Stimulated activated CD4-positive, alpha-beta T cell treated with anti-CD3 and anti-CD28 coated beads, Interleukin-1b, Interleukin-23, amount 100 ng/mL, for 48 hours (primary cell): ENCODE measurements at places on chromosomes 3 and 15.

DNA sequence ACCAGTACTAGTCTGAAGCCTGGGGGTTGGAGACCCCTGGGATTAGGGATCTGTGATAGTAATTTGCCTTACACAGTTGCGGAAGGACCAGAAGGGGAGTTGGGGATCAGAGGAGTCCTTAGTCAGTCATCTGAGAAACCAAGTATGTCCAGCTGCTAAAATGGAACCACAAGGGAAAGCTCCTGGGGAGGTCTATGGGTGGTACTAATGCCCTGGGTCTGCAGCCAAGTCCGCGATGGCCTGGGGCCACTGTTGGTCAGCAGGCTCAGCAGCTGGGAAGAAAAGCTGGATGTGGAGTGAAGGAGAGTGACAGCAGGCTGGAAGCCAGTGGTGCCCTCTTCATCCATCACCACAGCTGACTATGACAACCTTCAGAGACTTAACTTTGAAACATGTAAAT is 2.2 kb upstream of the ANKDD1A start:
- DNase-seq, result no peak

- no peak for DNase-seq
Observed at GRCh38 chr15:67083135-67083762, 17.8 kb downstream of the SMAD3 start.

GRCh38 chr3:160376681-160377080 is 22.3 kb downstream of the IFT80 start:
- no peak for DNase-seq

GRCh38 chr3:72099326-72100079 is 314.6 kb upstream of the PROK2 start:
- DNase-seq, result no peak

- DNase-seq, result no peak
Observed at GRCh38 chr15:96565266-96565665, 234.8 kb downstream of the NR2F2 start.

- no peak for DNase-seq
Observed at GRCh38 chr3:150218236-150218635, 189.9 kb upstream of the TSC22D2 start.

DNA sequence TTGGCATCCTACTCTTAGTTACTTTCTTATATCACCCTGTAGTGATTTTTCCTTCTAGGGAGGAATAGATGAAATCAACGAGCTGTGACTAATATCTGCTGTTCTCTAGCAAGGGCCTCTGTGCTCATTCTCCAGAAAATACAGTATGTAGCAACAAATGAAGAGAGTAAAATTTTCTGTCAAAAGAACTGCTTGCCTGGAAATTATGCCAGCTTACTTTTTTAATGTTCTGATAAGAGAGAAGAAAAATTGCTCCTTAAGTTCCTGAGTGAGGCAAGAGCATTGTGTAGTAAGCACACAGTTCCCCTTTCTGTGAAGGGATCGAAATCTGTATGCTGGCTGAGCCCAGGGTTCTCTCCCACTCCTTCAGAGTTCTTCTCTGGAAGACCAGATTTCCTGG is 51.4 kb upstream of the GK5 start:
- no peak for DNase-seq

DNA sequence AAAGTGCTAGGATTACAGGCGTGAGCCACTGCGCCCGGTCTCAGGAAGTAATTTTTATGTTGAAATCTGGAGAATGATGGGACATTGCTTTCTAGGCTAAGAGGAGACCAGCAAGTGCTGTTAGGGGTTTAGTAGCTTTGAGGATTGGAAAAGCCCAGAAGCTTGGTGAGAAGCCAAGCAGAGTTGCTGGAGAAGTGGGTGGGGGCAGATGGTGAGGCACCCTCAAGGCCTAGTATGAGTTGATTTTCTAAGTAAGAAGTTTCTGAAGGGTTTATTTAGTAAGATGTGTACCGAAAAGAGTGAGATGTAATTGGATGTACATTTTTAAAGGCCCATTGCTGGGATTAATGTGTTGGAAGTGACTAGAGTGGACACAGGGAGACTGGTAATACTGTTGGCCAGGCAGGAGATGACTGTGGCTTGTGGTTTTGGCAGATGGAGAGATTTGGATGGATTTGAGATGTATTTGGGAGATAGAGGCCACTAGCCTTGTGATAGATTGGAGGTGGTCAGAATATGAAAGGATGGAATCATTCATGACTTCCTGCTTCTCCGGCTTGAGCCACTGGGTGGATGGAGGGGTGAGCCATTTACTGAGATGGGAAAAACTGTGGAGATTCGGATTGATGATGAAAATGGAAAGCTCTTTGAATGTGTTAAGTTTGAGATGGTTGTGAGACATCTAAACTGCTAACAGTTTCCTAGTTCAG is 2.3 kb downstream of the LRRC28 start:
- DNase-seq, result peak; percentile 61
